M059J (cell line): ENCODE measurements at places on chromosomes 3 and 15.

DNA sequence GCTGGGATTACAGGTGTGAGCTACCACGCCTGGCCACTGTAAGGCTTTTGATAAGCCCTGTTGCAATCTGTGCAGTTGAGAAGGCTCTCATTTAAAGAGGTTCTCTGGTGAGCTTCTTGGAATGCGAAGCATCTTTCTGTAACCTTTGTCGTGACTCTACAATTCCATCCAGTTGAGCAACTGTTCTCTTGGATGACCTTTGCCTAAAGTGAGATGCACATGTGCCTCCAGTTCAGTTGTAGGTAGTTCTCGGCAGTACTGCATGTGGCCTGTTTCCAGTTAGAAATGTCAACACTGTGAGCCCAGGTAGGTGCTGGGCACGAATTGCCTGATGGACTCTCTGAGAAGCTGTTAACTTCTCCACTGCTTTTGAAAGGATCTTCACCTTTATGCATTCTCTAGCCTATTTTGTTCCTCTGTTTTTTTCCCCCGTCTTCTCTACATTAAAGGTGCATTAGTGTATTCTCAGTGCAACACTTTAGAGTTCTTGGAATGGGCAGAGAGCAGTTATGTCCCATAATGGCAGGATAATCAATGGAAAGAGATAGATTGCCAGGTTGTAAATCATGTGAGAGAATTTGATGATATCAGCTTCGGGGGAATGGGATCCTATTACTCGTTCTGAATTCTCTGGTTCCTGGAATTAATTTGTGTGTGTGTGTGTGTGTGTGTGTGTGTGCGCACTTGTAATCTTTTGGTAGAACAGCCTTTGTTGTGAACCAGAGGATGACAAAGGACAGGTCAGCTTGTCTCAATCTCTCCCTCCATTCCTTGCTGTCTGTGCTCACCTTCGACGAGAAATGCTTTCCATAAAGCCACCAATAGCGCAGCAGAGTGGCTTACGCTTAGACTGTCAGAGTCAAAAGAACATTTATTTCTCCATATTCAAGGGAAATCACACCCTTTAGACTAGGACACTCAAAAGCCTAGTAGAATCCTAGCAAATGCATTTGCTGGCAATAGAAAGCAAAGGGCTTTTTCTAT lies 51.1 kb downstream of the PTPRG start:
- peak; percentile 38 for DNase-seq

DNA sequence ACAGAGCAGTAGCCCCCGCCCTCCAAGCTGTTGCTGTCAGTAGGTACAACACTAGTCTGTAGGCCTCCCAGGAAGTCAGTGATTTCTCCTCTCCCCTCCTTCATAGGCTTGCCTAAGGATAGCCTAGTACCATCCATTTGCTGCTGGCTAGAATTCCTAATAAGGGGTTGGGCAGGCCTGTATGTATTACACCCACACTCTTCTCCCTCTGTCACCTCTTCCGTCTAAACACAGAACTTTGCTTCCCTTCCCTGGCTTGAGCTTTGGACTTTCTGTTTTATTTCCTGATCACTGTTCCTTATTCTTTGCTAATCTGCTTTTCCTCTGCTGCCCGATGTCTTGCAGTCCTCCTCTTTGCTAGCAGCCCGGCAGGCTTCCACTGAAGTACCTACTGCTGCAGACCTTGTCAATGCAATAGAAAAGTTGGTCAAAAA lies 93.4 kb upstream of the UMPS start:
- no peak for DNase-seq

DNA sequence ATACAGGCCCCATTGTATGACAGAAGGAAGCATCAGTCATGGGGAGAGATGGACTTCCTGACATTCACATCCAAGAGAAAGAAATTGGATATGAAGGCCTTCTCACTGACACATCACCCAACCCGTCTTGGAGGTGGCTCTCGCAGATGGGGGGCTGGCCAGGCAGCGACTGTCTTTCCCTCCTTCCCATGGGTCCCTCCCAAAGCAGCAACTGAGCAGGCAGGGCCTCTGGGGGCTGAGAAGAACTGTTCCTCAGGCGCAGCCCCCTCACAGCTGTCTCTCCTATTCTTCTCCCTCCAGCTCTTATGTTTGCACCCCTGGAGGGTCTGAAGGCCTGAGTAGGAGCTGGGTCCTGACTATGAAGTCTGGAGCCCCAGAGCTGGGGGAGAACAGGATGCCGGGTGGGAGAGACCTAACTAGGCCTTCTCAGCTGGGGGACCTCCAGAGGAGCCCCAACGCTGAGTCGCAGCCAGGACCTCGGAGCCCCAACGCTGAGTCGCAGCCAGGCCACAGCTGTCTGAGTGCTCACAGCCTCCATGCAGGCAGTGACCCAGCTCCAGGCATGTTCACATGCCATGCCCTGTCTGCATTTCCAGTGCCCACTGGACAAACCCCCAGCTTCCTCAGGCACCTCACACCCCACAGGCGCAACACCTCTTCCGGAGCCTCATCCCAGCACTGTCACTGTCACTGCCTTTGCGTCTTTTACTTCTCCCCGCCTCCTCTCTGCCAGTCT lies 29.6 kb downstream of the UMPS start:
- no peak for DNase-seq

DNA sequence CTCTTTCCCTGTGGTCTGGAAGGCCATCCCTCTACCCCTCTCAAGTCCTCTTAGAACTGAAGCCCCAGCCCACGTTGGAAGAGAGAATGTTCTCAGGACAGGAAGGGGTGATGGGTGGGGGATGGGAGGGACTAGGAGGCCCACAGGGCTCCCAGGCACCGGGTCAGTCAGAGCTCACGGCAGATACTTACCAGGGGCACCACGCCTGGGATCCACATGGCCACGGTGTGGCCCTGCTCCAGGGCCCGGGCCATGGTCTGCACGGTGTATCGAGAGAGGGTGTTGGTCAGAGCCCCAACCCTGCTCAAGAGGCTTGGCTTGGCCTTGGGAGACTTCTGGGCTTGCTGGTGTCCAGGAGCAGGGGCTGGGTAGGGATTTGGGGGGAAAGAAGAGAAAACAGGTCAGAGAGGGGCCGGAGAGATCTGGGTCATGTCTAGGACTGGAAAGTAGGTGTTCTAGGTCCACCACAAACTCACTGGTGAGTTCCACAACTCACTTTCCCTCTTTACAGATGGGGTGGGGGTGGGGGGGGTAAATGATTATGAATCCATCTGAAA lies 9.8 kb downstream of the PLIN1 start:
- no peak for DNase-seq

DNA sequence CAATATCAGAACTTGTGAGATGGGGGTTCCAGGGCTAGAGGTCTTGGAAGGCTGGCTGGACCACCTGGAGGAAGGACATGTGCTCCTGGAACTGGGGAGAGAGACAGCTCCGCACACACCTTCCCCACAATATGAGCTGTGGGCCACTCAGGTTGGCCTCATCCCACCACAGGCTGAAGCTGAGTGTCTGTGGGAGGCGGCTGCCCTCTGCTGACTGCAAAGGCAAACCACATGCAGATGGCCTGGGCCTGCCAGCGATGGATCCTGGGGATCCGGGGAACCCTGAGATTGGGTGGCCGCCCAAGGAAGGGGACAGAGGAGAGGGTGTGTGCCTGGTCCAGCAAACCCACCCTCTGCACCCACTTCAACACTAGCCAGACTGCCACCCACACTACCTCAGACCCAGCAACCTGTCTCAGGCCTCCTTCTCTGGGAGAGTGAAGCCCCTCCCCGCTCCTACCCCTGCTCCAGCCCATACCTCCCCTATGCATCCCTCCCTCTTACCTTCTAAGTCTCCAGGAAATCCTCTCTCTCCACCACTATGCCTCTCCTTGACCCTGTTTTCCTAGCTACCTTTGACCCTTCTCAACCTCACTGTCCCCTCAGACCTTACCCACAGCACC lies 44.8 kb downstream of the CYP11A1 start:
- peak; percentile 55 for DNase-seq

DNA sequence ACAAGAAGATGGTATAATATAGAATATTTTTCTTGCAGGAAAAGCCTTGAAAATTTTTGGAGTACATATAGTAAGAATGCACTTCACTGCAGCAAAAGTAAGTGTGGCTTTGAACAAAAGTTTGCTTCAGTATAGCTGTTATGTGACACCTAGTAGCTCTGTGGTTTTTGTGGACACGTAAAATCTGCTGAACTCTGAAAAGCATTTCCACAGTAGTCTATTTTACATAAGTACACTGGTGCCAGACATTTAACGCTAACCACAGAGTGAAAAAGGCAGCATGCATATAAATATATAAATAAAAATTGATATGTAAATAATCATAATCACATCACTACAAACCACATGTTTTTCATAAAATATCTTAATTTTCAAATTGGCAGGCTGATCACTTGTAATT lies 39.8 kb downstream of the CGGBP1 start:
- DNase-seq = peak; percentile 12

- no peak for DNase-seq
Measured at GRCh38 chr3:122947738-122948137, 79.8 kb downstream of the SEMA5B start.

GRCh38 chr3:141452045-141452444 lies 34.8 kb upstream of the RASA2 start:
- peak; percentile 74 for DNase-seq

DNA sequence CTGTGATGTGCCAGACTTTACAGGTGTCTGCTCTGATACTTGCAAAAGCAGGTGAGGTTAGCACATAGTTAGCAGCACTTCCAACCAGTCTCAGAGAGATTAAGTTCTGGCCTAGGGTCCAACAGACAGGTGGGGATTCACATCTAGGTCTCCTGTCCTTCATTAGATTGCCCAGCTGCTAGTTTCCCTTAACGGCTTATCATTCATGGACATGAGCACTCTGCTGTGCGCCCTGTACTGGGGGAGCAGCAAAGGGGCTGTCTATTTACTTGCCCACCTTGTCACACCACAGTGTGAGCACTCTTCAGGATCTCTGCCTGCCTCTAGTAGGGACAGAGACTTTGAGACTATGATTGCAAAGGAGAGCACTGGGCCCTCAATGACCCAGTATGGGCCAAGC lies 8.7 kb downstream of the SPSB4 start:
- DNase-seq = no peak

GRCh38 chr3:40290396-40290795 lies 19.1 kb upstream of the EIF1B start:
- DNase-seq = peak; percentile 36

- DNase-seq = no peak
Measured at GRCh38 chr3:159913712-159914414, 74.8 kb upstream of the IL12A start.

DNA sequence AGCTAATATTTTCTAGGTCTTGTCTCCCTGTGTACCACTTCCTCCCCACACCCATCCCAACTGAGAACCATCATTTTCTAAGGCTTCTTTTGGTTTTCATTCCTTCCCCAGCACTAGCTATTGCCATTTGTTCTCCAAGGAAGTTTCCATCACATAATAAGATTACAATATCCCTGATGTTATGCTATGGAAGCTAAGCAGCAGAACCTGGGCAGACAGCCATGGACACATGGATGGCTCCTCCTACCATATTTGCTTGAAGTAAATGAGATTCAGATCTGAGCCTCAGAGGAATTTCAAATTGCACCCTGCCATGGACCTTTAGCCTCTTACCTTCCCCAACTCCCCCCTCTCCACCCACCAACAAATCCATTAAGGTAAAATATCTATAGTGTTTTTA lies 31.5 kb downstream of the GASK1A start:
- DNase-seq = no peak

GRCh38 chr15:71231758-71232157 lies 116.5 kb downstream of the THSD4 start:
- no peak for DNase-seq

GRCh38 chr3:114328345-114328744 lies 34.5 kb downstream of the TIGIT start:
- no peak for DNase-seq

DNA sequence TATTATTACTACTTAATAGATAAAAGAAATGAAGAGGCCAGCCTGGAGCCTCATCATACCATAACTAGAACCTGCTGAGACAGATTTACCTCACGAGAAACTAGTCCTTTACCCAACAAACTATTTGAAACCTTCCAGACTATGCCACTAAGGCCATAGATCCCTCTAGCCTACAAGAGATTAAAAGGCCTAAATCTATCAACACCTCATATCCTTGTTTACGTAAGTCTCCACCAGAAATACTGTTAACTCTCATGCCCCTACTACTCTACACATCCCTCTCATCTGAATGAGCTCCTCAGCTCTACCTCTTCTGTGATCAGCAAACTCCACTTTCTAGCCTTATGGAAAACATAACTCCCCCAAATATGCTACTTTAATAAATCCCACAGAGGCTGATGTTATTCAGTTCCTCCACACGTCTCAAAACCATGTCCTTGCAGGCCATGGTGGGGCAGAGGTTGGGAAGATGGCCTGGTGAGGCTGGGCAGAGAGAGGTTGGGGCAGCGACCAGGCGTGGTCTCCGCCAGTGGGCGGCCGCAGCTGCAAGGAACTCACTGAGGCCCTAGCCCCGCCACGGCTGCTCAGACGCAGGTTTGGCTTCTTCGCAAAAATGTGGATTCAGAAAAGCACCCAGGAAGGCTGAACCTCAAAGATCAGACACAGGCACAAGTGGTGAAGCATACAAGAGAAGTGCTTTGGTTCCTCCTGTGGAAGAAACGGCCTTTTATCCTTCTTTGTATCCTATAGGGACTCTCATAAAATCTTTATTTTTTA lies 65.8 kb downstream of the GSK3B start:
- DNase-seq = no peak

- no peak for DNase-seq
Measured at GRCh38 chr15:77540312-77541060, 92.2 kb downstream of the LINGO1 start.

GRCh38 chr3:72594615-72595215 lies 253.5 kb downstream of the SHQ1 start:
- peak; percentile 1 for DNase-seq

GRCh38 chr15:52256366-52256765 lies 39.2 kb downstream of the MYO5C start:
- DNase-seq = peak; percentile 68

DNA sequence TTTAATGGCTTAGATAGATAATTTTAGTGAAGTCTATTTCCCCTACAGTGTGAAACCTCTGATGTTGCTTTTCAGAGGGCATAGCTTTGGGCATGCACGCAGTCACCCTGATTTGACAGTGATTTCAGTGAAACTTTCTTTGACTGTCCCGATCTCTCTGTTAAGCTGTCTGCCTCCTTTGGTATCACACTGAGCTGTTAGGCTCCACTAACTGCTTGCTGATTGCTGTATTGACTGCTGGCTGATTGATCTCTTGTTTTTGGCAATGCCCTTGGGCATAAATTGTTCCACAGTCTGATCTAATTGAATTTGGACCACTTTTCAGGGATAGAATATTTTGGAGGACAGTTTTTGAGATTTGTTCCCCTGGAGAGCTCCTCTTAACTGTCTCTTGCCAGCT lies 68.5 kb upstream of the CCDC54 start:
- no peak for DNase-seq

GRCh38 chr3:77348244-77348855 lies 308.5 kb downstream of the ROBO2 start:
- DNase-seq = no peak

DNA sequence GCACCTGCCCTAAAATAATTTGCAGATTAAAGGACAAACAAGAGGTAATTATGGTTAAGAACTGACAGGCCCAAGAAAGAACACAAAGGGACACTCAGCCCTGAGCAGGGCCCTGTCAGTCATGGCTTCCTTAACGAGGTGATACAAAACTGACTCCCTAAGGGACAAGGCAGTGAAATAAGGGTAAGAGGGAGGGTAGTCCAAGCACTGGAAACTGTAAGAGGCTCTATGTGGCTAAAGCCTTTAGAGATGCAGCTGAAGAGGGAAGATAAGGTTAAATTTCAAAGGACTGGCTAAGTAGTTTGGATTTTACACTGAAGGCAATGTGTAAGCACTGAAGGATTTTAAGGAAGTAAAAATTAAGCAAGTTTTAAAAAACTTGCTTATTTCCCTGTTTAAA lies 3.9 kb downstream of the ATR start:
- DNase-seq = no peak

GRCh38 chr3:184598574-184598927 lies 37.0 kb downstream of the EPHB3 start:
- no peak for DNase-seq
